ENCODE measurements at places on chromosomes 6 and 20.

DNA sequence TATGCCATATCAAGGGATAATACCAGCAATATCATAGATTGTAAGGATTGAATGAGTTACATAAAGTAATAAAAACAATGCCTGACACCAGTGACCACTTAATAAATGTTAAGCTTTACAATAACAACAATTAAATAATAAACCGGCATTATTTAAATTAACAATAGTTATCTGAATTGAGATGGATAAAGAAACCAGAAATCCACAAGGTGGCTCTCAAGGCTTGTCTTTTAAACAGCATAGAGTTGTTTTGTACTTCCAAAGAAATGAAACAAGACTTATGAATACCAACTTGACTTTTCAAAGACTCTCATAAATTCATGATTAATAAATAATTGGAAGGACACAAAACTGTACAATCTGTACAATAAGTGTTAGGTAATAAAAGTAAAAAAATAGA lies 203.1 kb downstream of the ASCC3 start:
- DNase-seq: no peak

GRCh38 chr6:2993755-2994317 lies 5.9 kb upstream of the NQO2 start:
- no peak for DNase-seq

DNA sequence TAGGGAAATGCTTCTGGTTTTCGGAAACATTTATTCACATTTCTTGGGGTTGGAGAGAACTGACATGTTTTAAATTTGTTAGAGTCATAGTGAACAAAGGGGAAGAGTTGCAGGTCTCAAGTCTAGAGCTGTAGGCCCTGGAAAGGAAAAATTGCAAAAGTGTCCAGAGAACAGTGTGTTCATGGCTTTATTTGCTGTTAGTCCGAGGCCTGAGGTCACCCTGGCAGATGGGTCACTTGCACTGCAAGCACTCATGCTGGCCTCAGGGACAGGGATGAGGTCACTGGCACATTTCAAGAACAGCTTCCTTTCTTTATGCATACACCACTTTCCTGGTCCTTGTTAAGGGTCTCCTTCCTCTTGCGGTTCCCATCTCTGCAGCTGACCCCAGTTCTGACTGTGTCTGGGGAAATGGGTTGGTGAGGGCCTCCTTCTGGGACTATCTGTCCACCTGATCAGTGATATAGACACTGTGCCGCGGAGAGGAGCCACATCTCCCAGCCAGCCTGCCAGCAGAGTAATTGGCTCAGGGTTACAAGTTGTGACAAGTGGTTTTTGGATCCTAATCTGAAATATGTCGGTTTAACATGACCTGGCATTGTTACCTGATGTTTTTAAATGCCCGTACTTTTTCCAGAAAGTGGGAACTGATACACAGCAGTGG lies 194.0 kb downstream of the EYA4 start:
- DNase-seq: no peak

GRCh38 chr20:51163996-51164600 lies 141.2 kb upstream of the KCNG1 start:
- no peak for DNase-seq

DNA sequence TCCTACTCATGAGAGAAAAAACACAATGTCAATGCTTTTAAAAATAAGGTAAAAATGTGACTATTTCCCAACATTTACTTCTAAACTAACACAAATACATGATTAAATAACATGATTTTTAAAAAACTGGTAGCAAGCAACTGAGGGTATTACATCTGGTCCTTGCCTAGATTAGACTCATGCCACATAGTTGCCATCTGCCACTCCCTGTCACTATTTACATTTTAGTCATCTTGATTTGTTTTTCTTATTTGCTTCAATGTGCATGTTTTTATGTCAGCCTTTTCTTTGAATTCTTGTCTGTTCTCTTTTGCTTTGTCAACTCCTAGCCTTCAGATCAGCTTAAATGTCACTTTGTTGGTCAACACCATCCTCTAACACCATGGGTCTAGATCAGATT lies 207.0 kb upstream of the SIM1 start:
- no peak for DNase-seq

DNA sequence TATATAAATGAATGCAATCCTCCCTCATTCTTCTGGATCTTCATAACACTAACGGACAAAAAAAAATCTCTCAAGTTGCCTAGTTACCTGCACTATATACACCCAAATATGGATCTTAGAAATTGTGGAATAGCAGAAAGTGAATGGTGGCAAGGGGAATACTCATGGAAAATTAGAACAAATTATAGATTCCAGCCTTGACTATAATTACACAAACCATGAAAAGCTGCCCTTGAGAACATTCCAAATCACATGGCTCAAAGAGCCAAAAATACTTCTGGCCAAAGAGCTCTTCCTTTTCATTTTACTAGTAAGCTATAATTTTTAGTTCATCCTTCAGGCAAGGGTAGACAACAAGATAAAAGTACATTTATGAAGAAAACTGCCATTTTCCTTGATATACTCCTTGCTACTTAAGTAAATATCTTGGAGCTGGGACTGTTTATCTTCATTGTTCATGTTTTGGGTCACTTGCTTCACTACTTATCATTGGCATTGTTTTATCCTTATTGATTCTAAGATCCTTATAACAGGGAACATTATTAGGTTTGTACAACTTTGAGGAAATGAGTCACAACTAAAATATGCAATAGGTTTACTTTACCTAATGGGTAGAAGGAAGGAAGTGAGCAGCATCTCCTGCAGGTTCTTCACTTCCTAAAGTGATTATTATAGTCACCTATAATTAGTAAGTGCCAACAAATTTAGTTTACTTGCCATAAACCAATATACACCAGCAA lies 6.4 kb upstream of the MTRES1 start:
- DNase-seq: no peak
